ENCODE measurements at places on chromosomes 3 and 15.

DNA sequence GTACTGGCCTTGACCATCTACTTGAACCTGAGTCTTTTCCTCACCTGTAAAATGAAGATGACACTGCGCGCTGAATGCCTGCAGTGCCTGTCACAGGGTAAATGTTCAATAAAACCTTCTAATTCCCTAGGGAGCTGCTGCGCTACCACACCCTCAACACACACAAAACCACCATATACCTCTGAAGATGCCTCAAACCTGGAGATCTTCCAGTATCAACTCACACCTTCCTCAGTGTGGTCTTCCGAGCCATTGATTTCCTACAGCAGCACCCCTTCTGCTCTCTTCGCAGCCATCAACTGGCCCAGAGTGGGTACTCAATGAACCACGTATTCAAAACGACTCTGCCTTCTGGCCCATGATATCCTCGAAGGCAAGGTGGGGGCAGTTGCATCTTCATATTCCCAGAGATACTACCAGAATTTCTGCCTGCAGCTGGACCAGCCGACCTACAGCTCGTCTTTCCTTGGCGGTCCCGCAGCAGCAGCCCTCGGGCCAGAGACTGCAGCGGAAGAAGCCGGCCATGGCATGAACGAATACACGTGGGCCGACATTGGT lies 695 bp downstream of the RPL32 start:
- no peak for DNase-seq

- DNase-seq = no peak
Observed at GRCh38 chr3:135490219-135490915, 475.2 kb upstream of the PPP2R3A start.

- DNase-seq = no peak
Observed at GRCh38 chr3:185316740-185317412, 46.1 kb upstream of the MAP3K13 start.

DNA sequence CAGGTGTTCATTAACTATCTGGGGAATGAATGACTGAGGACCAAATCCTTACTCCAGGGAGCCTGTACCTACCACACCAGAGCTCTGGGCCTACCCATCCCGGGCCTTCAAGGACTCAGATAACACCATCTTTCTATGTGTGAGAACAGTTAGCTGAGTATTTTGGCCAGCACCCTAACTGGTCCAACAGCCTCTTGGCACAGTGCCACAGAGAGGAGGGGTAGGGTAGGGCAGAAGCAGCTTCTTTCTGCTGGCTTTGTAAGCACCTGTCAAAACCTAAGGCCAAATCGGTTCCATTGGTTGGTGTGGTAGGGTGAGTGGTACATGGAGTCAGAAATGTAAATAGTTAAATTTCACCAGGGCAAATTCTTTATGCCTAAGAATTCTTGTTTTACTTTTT lies 26.7 kb downstream of the ISL2 start:
- DNase-seq = no peak

DNA sequence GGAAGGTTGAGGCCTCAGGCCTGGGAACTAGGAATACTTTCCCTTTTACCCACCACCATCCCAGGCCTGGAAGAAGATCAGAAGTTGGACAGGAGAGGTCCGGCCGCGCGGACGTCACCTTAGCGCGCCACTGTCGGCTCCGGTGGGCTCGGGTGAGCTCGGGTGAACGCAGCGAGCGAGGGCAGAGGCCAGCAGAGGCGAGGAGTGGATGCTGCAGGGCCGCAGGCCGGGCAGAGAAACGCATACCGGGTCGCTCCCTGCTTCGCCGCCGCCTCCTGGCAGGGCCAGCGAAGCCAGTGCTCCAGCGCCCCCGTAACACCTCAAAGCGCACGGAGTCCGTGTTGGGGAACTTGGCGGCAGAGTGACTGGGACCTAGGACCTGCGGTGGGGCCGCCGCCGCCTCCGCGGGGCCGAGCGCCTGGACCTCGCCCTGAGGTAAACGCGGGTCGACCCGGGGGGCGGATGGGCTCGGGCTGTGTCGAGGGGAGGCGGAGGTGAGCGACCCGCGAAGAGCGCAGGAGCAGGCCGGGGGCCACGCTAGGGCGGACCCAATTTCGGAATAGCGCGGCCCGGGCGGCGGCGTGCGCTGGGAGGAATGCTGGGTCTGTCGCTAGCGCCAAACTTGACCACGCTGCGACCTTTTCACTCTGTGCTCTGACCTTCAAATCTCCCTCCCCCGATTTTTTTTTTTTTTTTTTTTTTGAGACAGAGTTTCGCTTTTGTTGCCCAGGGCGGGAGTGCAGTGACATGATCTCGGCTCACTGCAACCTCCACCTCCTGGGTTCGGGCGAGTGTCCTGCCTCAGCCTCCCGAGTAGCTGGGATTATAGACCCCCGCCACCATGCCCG lies 1.6 kb downstream of the CYP11A1 start:
- DNase-seq = no peak

DNA sequence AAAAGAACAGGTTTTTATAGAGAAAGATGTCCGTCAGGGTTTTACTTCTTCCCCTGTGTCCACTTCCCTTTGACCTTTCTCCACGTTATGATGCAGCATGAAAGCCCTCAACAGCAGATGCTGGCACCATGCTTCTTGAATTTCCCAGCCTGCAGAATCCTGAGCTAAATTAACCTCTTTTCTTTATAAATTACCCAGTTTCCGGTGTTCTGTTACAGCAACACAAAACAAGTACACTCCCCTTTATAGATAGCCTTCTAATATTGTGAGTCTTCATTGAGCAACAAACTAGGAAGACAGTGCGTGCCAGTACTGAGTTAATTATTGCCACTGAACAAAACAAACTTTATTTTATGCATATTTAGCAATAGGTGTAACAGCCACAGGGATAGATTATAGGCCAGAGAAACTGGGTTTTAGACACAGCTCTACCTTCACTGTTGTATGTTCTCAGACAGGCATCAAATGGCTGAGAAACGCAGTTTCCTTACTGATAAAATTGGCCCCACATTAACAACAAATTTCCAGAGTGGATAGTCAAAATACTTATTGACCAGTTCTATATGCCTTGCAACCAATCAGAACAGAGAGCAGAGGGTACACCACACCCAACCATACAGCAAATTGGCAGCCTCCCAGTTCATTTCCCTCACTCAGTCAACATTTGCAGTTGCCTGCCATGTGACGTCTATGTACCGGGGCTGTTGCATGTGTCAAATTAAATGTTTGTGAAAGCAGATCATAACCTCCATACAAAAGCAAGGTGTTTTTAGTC lies 14.4 kb upstream of the TBL1XR1 start:
- no peak for DNase-seq

DNA sequence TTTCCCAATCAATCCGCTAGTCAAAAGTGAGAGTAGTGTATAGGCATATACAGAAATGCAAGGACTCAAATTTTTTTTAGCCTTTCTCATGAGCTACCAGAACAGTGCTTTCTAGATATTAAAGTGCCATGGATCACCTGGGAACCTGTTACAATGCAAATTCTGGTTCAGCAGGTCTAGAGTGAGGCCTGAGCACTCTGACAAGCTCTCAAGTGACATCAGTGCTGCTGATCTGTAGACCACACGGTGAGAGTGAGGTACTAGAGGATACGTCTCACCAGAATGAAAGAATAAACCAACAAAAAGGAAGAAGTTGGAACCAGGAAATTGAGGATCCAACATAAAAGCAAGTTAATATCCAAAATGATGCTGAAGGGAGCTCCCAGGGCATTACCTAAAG lies 16.0 kb upstream of the PLA2G4D start:
- DNase-seq = no peak

GRCh38 chr3:178067721-178068120 lies 468.5 kb upstream of the KCNMB2 start:
- DNase-seq = no peak

- no peak for DNase-seq
Observed at GRCh38 chr3:147007736-147008245, 398.6 kb downstream of the ZIC4 start.

- DNase-seq = no peak
Observed at GRCh38 chr15:66698971-66699370, 3.1 kb upstream of the SMAD6 start.

DNA sequence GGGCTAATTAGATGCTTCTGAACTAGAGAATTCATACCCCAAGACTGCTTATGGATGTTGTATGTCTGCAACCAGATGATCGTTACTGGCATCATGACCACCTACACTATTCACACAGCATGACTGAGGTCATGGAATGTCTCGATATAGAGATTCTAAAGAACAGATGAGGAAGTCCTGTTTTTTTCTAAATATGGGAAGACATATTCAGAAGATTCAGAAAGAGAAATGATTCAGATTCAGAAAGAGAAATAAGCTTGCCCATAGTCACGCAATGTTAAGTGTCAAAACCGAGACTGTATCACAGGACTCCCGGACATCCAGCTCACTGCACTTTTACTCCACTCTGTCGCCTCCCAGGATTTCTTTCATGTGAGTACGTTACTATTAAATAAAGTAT lies 136.2 kb downstream of the TPRG1 start:
- DNase-seq = no peak

DNA sequence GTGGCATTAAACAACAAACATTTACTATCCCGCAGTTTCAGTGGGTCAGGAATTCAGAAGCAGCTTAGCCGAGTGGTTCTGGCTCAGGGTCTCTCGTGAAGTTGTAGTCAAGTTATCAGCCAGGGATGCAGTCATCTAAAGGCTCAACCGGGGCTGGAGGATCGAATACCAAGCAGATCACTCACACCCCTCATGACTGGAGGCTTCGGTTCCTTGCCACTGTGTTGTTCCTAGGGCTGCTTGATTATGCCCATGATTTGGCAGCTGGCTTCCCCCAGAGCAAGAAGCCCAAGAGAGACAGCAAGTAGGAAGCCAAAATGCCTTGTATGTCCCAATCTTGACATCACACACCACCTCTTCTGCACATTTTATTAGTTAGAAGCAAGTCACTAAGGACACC lies 33.9 kb upstream of the CDCP1 start:
- no peak for DNase-seq

All from NCI-H1694 (cell line).